Left cardiac atrium (tissue), 4 donors: ENCODE measurements at places on chromosomes 11 and 22. TPM values are rescaled to one million over a fixed set of nuclear protein-coding genes. Genes with fewer than 3 reads are reported as not detected.

The RBFOX2 gene
- total RNA-seq, result 71.5 TPM

The TRPM5 gene
- total RNA-seq, result not detected

The OR52N4 gene
- not detected for total RNA-seq

The MS4A7 gene
- 33.1 TPM for total RNA-seq

The NLRP6 gene
- total RNA-seq, result 0.16 TPM

The SEPTIN3 gene
- total RNA-seq, result 0.24 TPM

The TUBA8 gene
- total RNA-seq, result 200 TPM

The NPAS4 gene
- 0.18 TPM for total RNA-seq

The MMP13 gene
- total RNA-seq, result not detected

The GP1BB gene
- not detected for total RNA-seq

The CLTCL1 gene
- total RNA-seq, result 16.0 TPM

The KCNK7 gene
- 0.53 TPM for total RNA-seq

The VSIG10L2 gene
- 0.56 TPM for total RNA-seq

The ZNF214 gene
- 1.5 TPM for total RNA-seq

The FBXO3 gene
- total RNA-seq, result 30.5 TPM

The SREBF2 gene
- 84.0 TPM for total RNA-seq

The OR51B2 gene
- total RNA-seq, result not detected

The AQP11 gene
- total RNA-seq, result 0.94 TPM

The MFNG gene
- 17.4 TPM for total RNA-seq

The ZP1 gene
- not detected for total RNA-seq

The MYRF gene
- 4.0 TPM for total RNA-seq

The ALG9 gene
- total RNA-seq, result 116 TPM

The OR5P2 gene
- not detected for total RNA-seq

The APOBEC3G gene
- 4.6 TPM for total RNA-seq

The SAC3D1 gene
- 5.2 TPM for total RNA-seq

The ARHGAP42 gene
- total RNA-seq, result 9.0 TPM

The EXPH5 gene
- 3.5 TPM for total RNA-seq

The MCAT gene
- 10.4 TPM for total RNA-seq

The OR8H3 gene
- not detected for total RNA-seq

The MRPL40 gene
- total RNA-seq, result 30.2 TPM

The TTC36 gene
- total RNA-seq, result 1.2 TPM

The YAP1 gene
- 67.5 TPM for total RNA-seq

The MPZL2 gene
- 47.8 TPM for total RNA-seq

The OR6A2 gene
- 0.08 TPM for total RNA-seq

The HORMAD2 gene
- not detected for total RNA-seq

The RIMBP3B gene
- total RNA-seq, result 0.06 TPM

The TNNI2 gene
- total RNA-seq, result 0.35 TPM

The MYOD1 gene
- not detected for total RNA-seq

The KRTAP5-10 gene
- not detected for total RNA-seq

The E2F8 gene
- 4.2 TPM for total RNA-seq

The FGF4 gene
- not detected for total RNA-seq

The MISFA gene
- total RNA-seq, result 5.9 TPM

The CAPN5 gene
- total RNA-seq, result 5.9 TPM

The OR8G1 gene
- not detected for total RNA-seq

The TLCD5 gene
- total RNA-seq, result 14.1 TPM

The RIMBP3C gene
- 0.05 TPM for total RNA-seq

The TPH1 gene
- total RNA-seq, result 0.03 TPM

The HTR3A gene
- not detected for total RNA-seq

The SHANK3 gene
- 34.1 TPM for total RNA-seq

The ISX gene
- not detected for total RNA-seq

The OSM gene
- 0.56 TPM for total RNA-seq

The PRRG4 gene
- 1.0 TPM for total RNA-seq

The GGTLC3 gene
- not detected for total RNA-seq

The CTR9 gene
- 24.5 TPM for total RNA-seq

The SMIM35 gene
- not detected for total RNA-seq

The OR51I1 gene
- total RNA-seq, result not detected
